ENCODE measurements at places on chromosomes 13 and 19. TPM values are rescaled to one million over a fixed set of nuclear protein-coding genes. Genes with fewer than 3 reads are reported as not detected.
A peak's percentile ranks its signal among the peaks of the same experiment; 100 is the strongest.

Gene MEIOSIN
- not detected for total RNA-seq

Gene PPM1N
- 0.40 TPM for total RNA-seq

- no peak for DNase-seq
Observed at GRCh38 chr19:38656171-38656981, 8.9 kb downstream of the ACTN4 start.

GRCh38 chr13:36445891-36446351 is 13.6 kb downstream of the CCNA1 start:
- DNase-seq, result no peak

DNA sequence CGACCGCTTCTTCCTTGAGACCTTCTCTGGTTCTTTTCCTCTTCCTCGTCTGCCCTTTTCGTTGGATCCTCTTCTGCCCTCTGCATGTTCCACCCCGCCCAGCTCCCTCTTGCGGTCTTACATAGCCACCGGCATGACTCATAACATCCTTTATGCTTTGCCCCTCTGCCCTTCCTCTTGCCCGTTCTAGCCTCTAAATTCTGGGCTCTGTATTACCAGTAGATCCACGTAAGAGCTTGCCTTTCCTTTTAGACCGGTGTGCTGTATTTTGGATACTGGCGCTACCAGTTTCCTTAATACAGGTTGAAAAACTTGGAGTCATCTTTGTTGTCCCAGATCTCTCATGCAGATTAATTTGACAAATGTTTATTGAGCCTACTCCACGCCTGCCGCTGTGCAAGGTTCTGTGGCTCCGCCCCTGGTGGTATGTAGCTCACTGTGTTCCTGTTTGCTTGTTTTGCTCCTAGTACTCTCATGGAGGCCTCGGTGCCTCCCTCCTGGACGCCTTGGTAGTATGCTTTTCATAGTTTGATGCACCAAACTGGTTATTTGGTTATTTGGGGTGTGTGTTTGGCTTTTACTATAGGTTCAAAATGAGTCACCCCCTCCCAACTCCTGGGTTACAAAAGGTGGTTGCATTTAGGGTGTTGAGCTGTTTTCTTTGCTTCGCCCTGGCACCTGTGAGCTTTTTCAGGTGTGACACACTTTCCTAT is 1.7 kb downstream of the GTF3A start:
- peak; percentile 85 for DNase-seq

GRCh38 chr19:581399-582111 is 8.1 kb upstream of the HCN2 start:
- no peak for DNase-seq

All from hepatocyte (in vitro differentiated cells).